Caki2 (cell line): ENCODE measurements at places on chromosomes 2 and 18.

DNA sequence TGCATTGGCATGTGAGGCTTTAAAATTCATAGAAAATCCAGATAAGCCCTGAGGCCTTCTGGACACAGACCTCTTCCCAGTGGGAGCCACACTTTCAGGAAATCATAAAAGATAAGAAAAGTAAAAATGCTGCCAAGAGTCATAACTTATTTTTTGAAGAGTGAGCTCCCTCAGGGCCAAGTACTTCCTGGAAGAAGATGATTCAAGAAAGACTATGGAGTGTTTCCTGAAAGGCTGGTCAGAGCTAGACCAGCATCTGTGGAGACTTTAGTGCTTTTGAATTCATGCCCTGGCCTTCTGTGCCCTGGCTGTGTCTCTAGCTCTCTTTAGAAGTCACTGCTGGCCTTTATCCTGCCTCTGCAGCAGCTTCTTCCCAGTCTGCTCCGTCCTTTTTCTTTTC lies 6.4 kb upstream of the XDH start:
- no peak for DNase-seq

DNA sequence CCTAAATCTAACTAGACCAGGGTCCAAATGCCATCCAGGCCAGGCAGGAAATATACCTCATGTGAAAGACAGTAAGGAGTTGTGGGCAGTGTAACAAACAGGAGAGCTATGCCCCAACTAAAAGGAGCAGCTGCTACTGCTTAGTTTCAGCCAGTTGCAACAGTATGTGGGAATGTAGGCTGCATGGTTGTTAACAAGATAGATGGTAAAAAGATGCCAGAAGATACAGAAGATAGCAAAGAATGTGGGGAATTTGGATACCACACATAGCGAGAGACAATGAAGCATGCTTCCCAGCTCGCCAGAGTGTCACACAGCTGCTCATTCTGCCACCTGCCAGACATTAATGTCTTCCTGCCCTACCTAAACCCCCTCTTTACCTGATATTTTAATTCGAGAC lies 39.4 kb upstream of the CYBRD1 start:
- no peak for DNase-seq

- no peak for DNase-seq
Measured at GRCh38 chr18:79353267-79353666, 42.5 kb upstream of the NFATC1 start.

- no peak for DNase-seq
Measured at GRCh38 chr18:53586923-53587322, 637.5 kb downstream of the MBD2 start.

DNA sequence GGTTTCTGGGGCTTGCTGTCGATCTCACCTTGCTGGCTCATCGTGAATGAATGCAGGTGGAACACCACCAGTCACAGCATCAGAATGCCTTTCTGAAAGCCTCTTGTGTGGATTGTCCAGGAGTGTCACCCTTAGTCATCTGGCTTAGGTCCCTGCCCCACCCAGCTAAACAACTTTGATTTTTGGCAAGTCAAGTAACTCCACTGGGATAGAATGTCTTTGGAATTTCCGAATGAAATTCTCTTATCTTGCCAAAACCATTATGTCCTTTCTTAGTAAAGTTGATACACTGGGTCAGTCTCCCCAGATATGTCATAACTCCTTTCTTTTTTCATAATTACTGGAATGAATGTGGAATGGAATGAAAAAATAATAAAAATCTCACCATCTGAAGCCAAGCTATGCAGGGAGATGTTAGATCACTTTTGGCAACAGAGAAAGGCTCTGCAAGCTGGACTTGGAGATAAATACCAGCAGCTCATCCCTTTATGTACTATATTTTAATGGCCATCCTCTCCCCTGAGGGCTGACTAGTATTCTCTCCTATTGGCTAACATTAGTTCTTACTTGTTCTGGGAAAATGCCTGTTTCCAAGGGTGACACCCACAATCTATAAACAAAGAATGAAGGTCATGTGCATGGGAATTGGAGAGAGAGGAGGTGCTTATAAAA lies 35.4 kb downstream of the INSIG2 start:
- peak; percentile 71 for DNase-seq

DNA sequence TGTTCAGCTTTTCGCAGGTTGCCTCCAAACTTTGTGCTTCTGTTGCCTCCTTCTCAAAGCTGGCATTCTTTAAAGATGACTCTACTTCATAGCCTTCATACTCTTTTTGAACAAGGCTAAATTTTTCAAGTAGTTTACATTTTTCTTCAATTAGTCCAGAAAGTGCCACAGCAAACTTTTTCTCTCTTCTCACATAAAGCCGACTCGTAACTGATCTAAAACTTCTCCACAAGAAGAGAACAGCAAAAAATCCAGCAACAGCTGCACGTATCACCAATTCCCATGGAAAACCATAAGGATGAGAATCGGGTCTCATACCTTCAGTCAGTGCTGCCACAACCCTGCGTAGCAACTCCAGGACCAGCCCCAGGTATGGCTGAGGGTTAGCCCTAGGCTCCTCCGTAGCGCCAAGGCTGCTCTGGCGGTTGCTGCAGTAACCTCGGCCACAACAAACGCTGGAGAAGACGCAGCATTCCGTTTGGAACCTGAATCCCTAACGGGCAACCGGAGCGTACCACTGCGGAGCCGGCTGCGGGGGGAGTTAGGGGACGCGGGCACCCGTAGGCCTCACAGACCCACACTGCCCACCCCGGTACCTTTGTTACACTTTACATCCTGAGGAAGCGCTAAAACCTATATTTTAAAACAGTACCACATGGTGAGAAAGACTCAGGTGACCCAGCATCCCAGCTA lies at the start of gene CTAGE1:
CTAGE1 (minus strand) TSS at position 420 of the 693 bp plus-strand sequence; CDS start at position 316, 104 bp downstream.
- DNase-seq: no peak

DNA sequence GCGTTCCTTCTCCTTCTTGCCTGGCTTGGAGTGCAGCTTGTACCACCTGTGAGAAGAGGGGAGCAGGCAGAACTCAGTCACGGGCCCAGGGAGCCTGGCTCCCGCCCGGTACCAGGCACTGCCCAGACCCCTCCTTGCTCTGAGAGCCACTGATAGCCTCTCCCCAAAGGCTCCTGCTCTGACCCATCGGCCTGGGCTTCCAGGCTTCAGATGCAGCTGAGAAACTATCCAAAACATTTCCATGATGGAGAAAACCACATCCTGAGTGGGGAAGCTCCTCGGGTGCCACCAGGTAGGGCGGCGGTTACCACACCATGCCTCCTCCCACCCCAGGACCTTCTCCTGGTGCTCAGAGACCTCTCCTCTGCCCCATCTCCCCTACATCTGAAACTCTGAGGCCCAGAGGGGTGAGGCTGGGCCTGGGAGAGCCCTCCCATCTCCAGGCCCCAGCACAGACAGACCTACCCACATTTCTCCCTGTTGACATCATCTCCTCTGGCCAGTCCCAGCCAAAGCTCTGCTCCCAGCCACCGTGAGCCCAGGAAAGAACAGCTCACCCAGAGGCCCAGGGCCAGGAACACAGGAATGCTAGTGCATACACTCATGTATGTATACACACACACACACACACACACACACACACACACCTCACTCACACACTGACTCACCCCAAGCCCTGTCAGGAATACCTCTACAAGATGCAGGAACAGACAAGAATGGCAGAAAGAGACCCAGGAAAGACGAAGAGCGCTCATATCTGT lies 17.9 kb upstream of the SFXN5 start:
- DNase-seq: peak; percentile 79

- no peak for DNase-seq
Measured at GRCh38 chr2:85718009-85718391, 23.8 kb downstream of the GNLY start.

- DNase-seq: no peak
Measured at GRCh38 chr2:211879323-211879722, 659.3 kb downstream of the ERBB4 start.

- DNase-seq: no peak
Measured at GRCh38 chr2:201781557-201782051, 871 bp upstream of the ALS2 start.

DNA sequence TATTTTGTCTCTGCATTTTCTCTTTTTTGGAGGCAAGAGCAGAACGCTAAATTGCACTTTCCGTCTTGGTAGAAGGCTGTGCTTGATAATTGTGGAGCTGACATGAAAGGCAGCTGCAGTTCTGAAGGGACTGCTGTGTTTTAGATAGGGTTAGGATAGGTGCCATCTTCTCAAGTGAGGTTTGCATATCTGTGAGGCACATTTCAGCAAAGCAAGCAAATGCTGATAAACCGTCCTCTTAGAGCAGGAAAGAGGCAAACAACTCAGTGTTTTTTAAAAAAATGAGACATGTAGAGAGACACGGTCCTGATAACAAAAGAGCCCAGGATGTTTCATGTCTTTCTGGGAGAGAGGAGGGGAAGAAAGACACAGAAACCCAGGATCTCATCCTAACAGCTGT lies 217.7 kb downstream of the SOCS6 start:
- DNase-seq: no peak

GRCh38 chr2:173395567-173396351 lies 41.1 kb downstream of the CDCA7 start:
- no peak for DNase-seq

GRCh38 chr18:213505-213904 lies 54.3 kb downstream of the THOC1 start:
- no peak for DNase-seq

- DNase-seq: no peak
Measured at GRCh38 chr2:45567288-45567963, 43.6 kb downstream of the SRBD1 start.

- peak; percentile 78 for DNase-seq
Measured at GRCh38 chr2:132664096-132664495, 5.9 kb downstream of the LYPD1 start.

DNA sequence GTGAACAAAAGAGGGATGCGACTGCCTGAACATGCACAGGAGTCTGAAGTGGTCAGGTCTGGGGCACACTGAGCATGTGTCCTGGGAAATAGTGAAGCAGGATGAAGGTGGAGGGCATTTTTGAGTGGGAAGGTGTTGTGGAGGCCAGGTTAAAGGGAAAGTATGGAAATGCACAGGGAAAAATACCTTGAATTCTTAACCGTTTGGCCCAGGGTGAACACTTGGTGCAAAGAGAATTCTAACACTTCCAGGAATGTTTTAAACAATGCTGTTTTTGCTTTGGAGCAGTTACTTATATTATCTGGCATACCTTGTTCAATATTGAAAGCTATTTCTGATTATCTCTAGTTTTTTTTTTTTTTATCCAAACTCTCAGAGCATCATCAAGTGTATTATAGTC lies 623.5 kb downstream of the DCC start:
- DNase-seq: no peak

- DNase-seq: peak; percentile 49
Measured at GRCh38 chr2:236665572-236666118, 96.0 kb downstream of the ACKR3 start.

GRCh38 chr2:422676-423435 lies 135.0 kb upstream of the ALKAL2 start:
- DNase-seq: no peak

DNA sequence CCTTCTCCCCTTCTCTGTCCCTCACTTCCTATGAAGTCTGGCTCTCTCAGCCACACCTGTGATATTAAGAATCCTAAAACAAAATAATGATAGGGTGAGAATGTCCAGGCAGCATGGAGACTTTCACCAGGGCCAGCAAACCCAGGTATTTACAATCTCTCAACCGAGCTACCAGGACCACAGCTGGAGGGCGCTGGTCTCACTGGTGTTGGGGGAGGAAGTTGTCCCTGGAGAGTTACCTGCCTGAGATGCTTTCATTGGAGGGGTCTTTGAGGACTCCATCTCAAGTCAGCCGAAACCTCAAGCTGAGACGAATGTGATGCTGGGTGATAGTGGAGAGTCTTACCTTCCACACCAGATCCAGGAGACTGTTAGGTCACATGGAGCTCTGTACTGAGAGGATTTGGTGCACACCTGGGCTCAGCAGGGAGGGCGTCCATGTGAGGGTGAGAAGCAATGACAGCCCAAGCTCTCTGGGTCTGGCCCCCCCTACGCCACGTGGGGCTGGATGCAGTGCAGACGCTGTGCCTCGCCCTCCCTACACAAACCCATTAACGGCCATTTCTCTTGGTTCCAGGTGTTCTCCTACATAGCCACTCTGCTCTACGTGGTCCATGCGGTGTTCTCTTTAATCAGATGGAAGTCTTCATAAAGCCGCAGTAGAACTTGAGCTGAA lies 27.4 kb downstream of the MAL start:
- DNase-seq: no peak

DNA sequence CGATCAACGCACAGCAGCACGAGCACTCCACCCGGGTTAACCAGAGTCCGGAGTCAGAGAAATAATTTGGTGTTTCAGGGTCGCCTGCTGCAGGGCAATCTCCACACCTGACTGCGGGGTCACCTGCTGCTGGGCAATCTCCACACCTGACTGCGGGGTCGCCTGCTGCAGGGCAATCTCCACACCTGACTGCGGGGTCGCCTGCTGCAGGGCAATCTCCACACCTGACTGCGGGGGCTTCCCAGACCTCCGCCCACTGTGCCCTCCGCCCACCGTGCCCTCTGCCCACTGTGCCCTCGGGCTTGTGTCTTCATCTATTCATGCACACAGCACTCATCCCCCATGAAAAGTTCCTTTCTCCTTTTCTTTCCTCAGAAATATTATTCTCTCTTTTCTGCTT lies 500.2 kb upstream of the SALL3 start:
- DNase-seq: no peak

GRCh38 chr2:120447127-120447785 lies 101.3 kb downstream of the INHBB start:
- no peak for DNase-seq
